ENCODE measurements at places on chromosomes 4 and X.

- no peak for DNase-seq
Observed at GRCh38 chrX:6778544-6779503, 243.9 kb upstream of the VCX3A start.

DNA sequence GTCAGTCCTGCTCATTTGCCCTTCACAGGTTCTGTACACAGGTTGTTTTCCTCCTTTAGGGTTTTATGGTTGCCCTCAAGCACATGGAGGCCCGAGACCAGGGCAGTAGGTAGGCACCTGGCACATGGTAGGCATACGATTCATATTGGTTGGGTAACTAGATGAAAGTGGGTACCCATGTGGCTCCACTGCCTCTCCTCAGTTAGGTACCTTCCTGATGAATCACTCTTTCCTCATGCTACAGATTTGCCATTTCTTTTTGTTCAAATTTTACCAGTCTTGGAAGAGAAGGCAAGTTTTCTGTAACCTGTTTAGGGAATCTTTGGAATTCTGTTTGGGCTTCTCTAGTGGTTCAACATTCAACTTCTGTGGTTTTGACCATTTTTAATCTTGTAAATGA is 121.3 kb downstream of the FHIP1A start:
- DNase-seq: no peak

GRCh38 chr4:121728066-121728465 is 31.3 kb upstream of the ANXA5 start:
- no peak for DNase-seq

GRCh38 chrX:137033774-137034507 is at the start of gene GPR101:
Gene GPR101, minus strand, starts transcription at chrX:137033995. Its CDS starts 2,321 bp downstream, at chrX:137031674.
- DNase-seq: no peak

- DNase-seq: no peak
Observed at GRCh38 chr4:4281787-4282186, 8.2 kb downstream of the LYAR start.
